ENCODE measurements at places on chromosomes 13 and 19.
A peak's percentile ranks its signal among the peaks of the same experiment; 100 is the strongest.

- ATAC-seq = no peak
These were observed 1.1 kb downstream of the HSPB6 start for GRCh38 chr19:35755550-35756376.

- ATAC-seq = peak; percentile 18
These were observed 5.6 kb upstream of the RAB8A start for GRCh38 chr19:16106121-16106520.

DNA sequence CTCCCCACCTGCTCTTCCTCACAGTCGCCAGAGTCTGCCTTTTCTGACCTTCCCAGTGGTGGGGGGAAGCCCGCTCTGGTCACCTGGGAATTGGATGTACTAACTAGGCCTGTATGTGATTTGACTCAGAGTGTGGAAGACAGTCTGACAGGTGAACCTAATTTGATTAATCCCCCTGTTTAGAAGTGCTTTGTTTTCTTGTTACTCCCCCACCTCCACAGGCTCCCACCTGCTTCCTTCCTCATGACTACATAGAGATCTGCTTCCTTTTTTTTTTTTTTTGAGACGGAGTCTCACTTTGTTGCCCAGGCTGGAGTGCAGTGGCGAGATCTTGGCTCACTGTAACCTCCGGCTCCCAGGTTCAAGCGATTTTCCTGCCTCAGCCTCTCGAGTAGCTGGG is 44.0 kb downstream of the COG3 start:
- no peak for ATAC-seq

- no peak for ATAC-seq
These were observed 3.3 kb upstream of the CHAMP1 start for GRCh38 chr13:114310956-114311355.

DNA sequence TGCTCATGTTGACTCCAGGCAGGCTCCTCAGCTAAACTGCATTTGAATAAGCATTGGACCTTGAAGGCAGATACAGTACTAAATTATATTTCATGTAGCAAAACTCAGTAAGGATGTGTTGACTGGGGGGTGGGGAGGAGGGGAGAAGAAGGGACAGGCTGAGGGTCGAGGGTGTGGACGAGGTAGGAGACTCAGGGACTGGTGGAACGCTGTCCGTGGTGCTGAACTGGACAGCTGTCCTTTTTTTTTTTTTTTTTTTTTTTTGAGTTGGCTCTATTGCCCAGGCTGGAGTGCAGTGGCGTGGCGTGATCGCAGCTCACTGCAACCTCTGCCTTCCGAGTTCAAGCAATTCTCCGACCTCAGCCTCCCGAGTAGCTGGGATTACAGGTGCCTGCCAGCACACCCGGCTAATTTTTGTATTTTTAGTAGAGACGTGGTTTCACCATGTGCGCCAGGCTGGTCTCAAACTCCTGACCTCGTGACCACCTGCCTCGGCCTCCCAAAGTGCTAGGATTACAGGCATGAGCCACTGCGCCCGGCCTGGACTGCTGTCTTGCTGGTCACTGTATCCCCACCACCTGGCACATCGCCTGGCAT is 33.2 kb upstream of the CASP14 start:
- no peak for ATAC-seq

DNA sequence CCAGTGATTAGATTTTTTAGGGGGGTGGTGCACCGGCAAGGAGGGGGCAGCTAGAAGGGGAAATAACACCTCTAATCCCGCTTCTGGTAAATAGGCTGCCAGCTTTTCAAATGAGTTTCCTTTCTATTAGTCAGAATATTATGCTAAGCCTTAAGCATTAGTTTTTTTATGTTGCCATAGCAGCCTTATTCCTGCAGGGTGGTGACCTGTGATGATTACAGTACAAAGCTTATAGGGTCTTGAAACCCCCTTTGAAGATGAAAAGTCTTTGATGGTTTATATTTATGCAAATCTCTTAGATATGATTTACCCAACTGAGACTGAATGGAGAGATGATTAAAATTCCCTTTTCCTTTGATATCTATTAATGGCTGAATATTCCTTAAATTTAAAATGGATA is 109.8 kb downstream of the ZIC5 start:
- no peak for ATAC-seq

GRCh38 chr19:47539747-47540311 is 25.0 kb upstream of the NAPA start:
- ATAC-seq = no peak

- ATAC-seq = no peak
These were observed 2.1 kb downstream of the ZNF575 start for GRCh38 chr19:43534816-43535761.

DNA sequence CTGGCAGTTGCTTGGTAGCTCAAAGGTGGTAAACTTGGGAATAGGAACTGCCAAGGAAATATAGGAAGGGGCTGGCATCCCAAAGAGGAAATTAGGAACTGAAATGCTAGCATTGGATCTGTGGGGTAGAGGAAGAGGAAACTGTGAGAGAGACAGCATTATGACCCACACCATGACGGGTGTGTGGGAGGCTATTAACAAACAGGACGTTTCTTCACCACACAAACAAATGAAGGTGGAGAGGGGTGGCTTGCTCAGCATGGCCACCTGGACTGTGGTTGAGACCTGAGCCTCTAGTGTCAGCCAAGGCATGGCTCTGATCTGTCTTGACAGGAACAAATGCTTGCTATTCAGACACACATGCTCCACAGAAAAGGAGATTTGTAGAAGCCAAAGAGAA is 178.2 kb downstream of the B3GLCT start:
- ATAC-seq = no peak

DNA sequence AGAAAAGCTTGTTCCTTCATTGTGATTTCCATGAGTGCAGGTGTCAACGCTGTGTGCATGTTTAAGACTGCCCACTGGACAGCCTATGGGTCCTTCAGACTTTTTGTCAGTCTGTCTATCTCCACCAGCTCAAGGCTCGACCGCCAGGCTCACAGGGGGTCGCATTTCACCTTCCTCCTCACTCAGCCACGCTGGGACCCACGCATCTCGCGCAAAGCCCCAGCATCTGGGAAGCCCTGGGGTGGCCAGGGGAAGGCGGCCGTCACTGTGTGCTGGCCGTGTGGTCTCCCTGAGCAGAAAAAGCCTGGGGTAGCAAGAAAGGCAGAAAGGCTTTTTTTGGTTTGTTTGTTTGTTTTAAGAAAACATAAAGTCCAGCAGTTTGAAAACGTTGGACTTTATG is 48.5 kb downstream of the KLF2 start:
- no peak for ATAC-seq

Data from SK-N-SH treated with all-trans-retinoic acid at 6 μM for 48 hours (cell line).